ENCODE measurements at places on chromosomes 12 and 14. TPM values are rescaled to one million over a fixed set of nuclear protein-coding genes. Genes with fewer than 3 reads are reported as not detected.

The PRR4 gene
- total RNA-seq = 0.78 TPM

DNA sequence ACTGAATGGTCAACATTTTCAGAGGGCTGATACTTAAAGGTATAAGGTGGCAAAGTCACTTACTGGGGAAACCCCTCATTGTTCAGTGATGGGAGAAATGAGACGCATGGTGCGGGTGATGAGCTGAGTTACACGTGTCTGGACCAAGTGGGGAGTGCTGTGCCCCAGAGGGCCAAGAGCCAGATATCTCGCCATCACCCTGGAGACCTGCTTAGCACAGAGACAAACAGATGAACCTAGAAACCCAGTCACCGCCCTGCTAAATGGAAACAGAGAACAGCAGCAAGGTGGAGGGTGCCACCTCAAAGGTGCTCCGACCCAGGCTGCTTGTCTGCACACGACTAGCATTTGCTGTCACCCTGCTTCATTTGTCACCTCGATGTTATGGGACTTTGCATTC, 92.4 kb downstream of the RBM19 start:
- DNase-seq = no peak

DNA sequence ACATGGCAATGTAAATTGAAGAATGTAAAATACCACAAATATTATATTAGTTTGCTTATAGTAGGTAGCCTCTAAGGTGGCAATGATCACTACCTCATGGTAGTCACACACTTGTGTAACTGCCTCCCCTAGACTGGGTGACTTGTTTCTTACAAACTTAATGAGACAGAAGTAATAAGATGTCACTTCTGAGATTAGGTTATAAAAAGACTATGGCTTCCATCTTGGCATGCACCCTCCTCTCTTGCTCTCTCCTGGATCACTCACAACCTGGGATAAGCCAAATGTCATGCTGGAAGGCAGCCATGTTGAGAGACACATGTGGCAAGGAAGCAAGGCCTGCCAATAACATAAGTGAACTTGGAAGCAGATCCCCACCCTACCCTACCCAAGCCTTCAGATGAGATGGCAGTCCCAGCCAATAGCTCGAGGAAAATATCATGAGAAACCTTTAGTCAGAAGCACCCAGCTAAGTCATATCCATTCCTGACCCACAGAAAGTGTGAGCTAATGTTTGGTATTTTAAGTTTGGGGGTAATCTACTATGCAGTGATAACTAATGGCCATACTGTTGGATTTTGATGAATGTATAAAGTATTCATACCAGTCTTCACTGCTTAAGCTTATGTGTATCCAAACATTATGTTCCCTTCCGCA, 43.3 kb downstream of the PPP1R12A start:
- no peak for DNase-seq

DNA sequence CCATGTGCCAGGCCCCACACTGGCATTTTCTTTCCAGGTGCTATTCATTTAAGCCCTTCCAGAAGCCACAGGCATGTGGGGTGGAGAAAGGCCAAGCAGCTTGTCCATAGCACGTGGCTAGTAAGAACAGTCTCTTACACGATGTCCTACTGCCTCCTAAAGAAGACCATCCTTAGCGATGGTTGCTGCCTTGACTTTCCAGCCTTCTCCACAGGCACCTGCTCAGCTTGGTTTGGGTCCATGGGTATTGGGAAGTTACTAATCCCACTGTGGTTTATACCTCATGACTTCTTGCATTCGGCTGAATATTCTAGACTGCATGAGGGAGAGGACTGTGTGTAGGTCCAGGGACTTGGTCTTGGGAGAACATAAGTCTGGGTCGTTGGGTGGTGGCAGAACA, 49.2 kb downstream of the NINJ2 start:
- DNase-seq = no peak

GRCh38 chr12:52543985-52544883, 8.7 kb downstream of the KRT71 start:
- peak; percentile 74 for DNase-seq
